Cortex of kidney (tissue), 1 donor: ENCODE measurements at places on chromosomes 5 and 9.

DNA sequence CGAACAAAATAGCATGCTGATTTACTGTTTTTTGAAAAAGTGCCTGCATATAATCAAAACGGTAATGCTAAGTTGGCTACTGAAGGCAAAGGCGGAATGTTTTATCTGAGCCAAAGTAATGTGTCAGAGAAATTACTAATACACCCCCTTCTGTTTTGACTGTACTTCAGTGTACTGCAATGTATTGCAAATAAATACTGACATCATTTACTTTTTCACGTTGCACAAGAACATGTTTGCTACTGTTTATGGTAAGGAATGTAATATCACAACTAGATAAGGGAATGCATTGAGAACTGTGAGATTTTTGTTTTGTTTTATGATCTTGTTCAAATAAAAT, 813 bp upstream of the AGTPBP1 start:
- DNase-seq: no peak

- DNase-seq: no peak
Measured at GRCh38 chr9:76316069-76316468, 78.2 kb downstream of the RFK start.

DNA sequence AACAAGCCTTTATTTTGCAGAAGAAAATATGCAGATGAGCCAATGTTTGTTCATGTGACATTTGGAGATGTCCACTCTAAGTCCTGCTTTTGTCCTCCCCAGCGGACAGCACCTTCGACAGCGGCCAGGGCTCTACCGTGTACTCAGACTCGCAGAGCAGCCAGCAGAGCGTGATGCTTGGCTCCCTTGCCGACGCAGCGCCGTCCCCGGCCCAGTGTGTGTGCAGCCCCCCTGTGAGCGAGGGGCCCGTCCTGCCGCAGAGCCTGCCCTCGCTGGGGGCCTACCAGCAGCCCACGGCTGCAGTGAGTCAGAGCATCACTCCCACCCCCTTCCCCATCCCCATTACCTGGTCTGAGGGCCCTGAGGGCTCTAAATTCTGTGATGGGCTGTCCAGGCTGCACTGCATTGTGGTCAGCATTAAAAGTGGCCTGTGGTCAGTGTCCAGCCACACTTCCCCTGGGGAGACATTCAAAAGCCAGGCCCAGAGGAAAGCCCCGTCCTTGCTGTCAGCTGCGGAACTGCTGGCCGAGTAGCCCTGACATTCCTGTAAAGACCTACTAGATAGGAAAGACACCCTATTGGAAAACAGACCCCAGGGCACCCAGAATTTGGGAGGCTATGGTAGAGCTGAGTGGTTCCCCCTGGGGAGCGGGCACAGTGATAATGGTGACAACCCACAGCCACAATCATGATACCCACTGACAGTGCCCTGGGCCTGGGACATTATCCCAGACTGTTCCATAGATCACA, 69.0 kb downstream of the WNK2 start:
- no peak for DNase-seq

- DNase-seq: no peak
Measured at GRCh38 chr5:179816401-179816795, 4.3 kb upstream of the SQSTM1 start.

DNA sequence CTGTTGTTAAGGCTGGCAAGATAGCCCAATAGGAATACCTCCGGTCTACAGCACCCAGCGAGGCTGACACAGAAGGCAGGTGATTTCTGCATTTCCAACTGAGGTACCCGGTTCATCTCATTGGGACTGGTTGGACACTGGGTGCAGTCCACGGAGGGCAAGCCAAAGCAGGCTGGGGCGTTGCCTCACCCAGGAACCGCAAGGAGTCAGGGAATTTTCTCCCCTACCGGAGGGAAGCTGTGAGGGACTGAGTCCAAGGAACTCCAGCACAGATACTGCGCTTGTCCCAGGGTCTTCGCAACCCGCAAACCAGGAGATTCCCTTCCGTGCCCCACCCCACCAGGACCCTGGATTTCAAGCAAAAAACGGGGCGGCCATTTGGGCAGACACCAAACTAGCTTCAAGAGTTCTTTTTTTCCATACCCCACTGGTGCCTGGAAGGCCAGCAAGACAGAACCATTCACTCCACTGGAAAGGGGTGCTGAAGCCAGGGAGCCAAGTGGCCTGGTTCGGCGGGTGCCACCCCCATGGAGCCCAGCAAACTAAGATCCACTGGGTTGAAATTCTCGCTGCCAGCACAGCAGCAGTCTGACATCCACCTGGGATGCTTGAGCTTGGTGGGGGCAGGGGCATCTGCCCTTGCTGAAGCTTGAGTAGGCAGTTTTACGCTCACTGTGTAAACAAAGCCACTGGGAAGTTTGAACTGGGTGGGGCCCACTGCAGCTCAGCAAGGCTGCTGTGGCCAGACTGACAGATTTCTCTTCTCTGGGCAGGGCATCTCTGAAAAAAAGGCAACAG, 647.2 kb downstream of the BNC2 start:
- no peak for DNase-seq

GRCh38 chr9:7300484-7300883, 499.1 kb downstream of the DMAC1 start:
- no peak for DNase-seq

DNA sequence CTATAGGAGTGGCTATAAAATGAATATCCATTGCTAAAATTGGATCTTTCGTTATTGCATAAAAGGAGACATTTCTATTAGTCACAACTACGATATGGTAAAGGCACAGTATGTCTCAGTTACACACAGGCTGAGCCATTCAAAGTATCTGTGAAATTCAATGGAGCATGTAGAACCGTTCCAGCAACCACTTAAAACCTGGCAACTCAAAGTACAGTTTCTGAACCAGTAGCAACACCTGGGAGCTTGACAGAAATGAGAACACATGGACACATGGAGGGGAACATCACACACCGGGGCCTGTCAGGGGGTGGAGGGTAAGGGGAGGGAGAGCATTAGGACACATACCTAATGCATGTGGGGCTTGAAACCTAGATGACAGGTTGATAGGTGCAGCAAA, 15.4 kb downstream of the POC5 start:
- DNase-seq: no peak

- no peak for DNase-seq
Measured at GRCh38 chr5:73815631-73816030, 189.6 kb downstream of the ARHGEF28 start.

DNA sequence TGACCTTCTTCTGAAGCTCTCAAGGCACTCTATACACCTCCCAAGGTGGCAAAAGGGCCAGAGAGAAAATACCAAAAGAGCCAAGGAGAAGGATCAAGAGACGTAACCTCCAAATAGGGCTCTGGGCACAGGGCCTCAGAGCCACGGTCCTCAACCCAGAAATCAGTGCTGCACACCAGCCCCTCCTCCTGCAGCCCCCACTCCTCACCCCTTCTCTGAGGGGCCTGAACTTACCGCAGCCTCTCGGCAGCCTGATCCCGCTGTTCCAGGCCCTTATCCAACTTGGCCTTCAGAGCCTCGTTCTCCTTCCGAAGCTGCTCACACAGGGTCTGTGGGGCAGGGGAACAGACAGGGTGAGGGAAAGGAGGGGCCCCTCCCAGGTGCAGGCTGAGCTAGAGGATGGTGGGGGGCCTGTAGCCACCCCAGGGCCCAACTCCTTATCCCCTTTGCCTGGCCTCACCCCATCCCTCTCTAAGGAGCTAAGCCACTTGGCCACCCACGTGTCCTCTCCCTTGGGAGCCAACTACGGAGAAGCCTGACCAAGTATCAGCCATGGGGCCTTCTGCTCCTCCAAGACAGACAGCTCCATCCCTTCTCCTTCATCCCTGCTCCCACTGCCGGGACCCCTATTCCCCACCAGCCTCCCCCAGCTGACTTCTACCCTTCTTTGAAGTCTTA, 28.8 kb downstream of the TNIP1 start:
- DNase-seq: no peak
